D721Med (cell line): ENCODE measurements at places on chromosomes 16 and 17.

GRCh38 chr17:42107597-42108576 is 4.6 kb downstream of the DHX58 start:
- peak; percentile 100 for DNase-seq

GRCh38 chr16:72501739-72502593 is 330.0 kb upstream of the PMFBP1 start:
- DNase-seq: no peak

- no peak for DNase-seq
These were observed 17.9 kb upstream of the COL1A1 start for GRCh38 chr17:50219342-50219741.

- no peak for DNase-seq
These were observed 239.4 kb upstream of the CPHXL start for GRCh38 chr16:75965504-75966374.

DNA sequence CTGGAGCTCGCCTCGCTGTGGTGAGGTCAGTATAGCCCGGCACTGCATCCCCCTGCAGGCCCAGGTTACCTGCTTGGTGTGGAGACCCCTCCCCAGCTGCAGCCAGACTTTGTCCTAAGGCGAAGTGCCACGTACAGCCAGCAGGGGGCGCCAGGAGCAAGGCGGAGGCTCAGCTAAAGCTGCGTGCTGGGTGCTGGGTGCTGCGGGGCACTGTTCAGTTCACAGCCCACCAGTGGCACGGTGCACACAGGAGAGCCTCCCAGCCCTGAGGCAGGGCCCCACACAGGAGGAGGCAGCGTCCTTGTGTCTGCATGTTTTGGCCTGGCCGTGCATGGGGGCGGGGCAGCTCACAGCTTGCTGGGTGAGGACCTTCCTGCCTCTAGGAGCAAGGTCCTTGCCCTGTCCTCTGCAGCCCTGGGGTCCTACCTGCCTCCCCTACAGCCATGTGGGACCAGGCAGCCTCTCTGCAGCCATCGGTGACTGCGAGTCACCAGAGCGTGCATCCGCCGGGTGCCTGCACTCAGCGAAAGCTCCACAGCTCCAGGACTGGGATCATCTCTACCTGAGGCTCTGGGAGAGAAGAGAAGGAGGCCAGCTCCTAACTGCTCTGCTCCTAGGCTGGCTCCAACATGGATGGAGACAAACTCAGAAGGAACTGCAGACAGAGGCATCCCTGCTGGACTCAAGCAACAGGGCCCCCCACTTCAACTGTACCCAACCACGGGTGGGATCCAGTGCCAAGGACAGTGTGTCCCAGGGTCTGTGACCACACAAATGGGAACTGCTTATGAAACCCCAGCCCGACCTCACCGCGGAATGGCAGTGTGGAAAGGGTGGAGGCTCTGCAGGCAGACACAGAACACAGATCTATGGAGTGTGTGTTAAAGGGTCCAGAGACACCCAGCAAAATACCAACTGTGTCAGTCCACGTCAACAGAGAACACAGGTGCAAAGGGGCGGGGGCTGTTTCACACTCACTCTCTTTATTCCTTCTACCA is 19.0 kb downstream of the SLC7A5 start:
- DNase-seq: peak; percentile 62

DNA sequence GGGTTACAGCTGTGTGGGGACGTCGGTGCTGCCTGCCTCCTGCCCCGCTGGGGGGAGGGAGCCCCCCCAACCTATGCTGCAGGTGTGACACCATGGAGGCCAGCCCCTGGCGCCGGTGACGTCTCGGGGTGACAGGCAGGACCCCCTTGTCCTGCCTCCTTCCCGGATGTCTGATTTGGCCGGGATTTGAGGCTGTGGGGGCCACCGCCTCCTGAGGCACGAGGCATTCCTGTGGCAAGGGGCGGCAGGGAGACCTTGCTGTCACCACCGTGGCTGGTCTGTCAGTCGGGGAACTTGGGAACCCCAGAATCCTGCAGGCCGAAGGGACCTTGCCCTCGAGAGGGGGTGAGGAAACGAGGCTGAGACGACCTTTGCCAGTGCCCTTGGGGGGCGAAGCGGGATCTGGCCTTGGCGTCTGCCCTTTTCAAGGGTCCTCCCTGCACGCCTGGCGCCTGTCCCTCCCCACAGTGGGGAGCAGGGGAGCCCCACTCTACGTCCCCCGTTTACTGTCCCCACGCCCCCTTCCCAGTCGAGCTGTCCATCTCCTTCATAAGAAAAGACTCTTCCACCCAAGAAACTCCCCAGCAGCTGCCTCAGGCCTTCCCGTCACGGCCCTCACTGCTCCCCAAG is 74.4 kb downstream of the METRNL start:
- DNase-seq: no peak

DNA sequence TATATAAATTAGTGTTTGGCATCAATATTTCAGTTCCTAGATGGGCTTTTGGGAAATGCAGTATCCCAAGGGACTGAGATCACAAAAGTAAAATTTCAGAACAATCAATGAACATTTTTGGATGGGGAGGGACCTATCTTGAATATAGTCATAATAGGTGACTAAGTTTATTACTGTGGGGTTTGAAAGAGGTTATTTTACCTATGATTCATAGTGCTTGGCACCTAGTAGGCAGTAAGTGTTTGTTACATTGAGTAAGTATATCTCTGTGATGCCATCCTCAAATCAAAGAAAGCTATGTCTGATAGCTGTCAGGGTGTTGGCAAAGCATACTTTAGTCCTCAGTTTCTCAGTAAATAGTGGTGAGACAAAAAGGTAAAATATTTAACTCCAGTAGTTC is 36.9 kb downstream of the ZNF207 start:
- no peak for DNase-seq

DNA sequence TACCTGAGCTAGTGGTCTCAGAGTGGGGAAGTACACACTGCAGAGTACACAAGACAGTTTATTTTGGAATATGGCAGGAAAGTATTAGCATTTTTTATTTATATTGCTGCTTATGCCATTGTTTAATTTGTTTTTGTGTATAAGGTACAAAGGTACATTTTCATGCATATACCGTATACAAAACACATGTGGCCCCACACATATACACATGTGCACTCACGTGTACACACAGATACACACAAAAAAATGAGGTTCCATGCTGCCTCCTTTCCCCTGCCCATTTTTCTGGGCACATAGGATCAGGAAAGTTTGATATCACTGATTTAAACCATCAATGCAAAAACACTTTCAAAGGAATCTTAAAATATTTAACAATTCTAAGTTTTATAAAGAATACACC is 12.9 kb downstream of the IGSF6 start:
- DNase-seq: no peak

DNA sequence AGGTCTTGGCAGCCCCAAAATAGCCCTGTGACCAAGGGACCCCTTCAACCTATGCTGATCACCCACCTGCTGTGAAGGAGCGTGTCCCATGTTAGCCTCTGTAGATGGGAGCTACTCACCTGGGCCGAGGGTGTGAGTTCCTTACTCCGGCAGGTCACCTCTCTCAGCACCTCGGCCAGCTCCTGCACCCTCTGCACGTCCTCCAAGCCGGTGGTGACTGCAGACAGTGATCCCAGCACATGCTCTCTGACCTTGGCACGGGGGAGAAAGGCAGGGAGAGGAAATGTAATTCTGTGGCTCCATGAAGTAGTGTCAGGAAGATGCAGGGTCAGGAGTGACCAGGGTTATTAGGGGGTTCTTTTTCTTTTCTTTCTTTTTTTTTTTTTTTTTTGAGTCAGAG is 67.7 kb upstream of the BCO1 start:
- DNase-seq: no peak

DNA sequence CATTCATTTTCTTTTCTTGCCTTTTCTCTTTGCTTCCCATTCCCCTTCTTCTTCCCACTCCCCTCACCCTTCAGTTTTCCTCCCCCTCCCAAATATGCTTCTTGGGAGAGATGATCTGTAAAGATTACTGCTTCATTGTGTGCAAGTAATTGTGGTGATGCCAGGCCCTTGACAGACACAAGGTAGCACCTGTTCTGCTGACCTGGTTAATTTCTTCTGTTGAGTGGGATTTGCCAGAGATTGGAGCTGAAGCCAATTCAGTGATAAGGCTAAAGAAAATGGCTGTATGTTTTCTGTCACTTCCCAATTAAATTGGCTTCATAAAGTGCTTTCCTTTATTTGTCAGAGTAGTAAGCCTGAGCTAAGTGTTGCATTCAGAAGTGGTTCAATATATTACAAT is 44.5 kb downstream of the AATF start:
- no peak for DNase-seq

- DNase-seq: no peak
These were observed 55.8 kb upstream of the TANC2 start for GRCh38 chr17:62910277-62910676.

DNA sequence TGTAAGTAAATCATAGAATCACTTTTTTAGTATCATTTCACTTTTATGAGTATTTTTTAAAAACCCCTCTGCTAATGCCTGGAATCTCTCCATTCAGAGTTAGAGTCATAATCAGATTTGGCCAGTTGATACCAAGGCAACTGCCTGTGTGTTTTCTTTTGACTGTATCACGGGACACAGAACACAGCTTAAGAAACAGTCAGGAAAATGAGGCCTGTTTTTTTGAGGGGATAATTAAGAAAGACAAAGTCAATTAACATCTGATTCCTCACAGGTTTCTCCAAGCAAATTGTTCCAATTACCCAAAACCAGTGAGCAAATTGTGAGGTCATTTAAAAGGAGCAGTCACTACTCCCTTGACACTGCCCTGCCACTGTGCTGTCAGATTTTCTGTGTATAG is 944.5 kb upstream of the SOX9 start:
- DNase-seq: no peak

DNA sequence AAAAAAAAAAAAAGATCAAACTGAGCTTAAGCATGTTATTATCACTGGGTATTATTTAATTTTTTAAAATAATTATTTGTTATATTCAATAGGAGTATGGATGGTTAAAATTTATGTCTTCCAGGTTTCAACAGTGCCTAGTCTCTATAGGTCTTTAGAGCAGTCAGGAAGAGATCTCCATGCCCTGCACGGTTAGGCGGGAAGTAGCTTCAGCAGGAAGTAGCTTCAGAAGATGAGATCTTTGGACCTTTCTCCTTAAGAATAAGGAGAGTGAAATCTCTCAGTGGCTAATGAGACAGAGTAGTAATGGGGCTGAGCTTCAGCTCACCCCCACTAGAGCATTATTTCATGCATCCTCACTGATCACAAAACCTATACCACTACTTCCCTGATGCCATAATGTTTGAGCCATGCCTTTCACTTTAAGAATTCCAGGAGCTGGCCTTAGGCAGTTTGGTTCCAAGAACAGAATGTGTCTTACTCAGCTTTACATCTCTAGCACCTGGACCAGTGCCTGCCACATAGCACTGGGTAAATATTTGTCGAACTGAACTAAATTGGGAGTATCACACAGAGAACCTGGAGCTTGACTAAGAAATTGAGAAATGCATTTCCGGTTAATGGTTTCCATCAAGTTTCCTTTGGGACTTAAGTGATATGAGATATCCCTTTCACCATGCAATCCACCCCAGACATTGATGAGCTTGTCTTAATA is 43.5 kb downstream of the SCPEP1 start:
- DNase-seq: no peak

- no peak for DNase-seq
These were observed 1.3 kb upstream of the CCL15 start for GRCh38 chr17:36002631-36003030.

GRCh38 chr17:75346906-75347305 is 57.7 kb upstream of the SLC25A19 start:
- DNase-seq: no peak

- DNase-seq: no peak
These were observed 681 bp upstream of the TRAP1 start for GRCh38 chr16:3718019-3718391.

GRCh38 chr16:73848993-73849392 is 447.6 kb upstream of the PSMD7 start:
- no peak for DNase-seq

DNA sequence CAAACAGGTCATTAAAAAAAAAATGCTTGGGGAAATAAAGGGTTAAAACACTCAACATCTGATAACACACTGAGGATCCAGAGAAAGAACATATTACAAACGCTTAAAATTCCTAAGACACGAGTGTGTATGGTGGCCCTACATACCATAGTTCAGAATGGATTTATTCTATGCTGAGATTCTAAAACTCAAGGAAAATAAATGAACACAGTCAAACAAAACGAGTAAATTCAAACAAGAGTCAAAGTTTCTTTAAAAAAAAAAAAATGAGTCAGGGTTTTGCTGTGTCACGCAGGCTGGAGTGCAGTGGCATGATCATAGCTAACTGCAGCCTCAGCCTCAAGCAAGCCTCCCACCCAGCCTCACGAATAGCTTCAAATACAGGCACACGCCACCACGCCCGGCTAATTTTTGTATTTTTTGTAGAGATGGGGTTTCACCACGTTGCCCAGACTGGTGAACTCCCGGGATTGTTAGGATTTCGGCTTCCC is 17.4 kb downstream of the CRK start:
- no peak for DNase-seq

DNA sequence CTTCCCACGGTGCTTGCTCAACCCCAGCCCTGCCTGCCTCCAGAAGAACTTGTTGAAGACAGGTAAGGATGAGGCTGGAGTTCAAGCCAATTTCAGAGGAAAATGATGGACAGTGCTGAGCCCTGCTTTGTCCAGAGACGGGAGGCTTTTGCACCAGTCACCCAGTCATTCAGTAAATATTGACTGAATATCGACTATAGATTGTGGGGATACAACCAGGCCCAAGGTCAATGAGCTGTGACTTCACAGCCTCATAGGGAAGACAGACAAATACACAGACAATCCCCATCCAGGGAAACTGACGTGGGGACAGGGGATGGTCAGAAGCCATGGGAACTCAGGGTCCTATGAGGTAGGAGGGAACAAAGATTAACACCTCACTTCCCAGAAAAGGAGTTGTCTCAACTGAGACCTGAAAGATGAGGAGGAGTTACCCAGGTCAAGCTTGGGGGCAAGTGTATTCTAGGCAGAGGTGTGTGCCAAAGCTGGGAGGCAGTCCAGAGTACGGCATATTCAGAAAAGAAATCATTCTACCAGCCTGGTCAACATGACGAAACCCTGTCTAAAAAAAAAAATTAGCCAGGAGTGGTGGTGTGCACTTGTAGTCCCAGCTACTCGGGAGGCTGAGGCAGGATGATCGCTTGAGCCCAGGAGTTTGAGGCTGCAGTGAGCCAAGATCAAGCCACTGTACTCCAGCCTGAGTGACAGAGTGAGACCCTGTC is 5.9 kb upstream of the DOC2A start:
- DNase-seq: no peak

- DNase-seq: no peak
These were observed 5.2 kb downstream of the ASGR1 start for GRCh38 chr17:7173687-7174602.
